ENCODE measurements at places on chromosomes 7 and 10. TPM values are rescaled to one million over a fixed set of nuclear protein-coding genes. Genes with fewer than 3 reads are reported as not detected.

DNA sequence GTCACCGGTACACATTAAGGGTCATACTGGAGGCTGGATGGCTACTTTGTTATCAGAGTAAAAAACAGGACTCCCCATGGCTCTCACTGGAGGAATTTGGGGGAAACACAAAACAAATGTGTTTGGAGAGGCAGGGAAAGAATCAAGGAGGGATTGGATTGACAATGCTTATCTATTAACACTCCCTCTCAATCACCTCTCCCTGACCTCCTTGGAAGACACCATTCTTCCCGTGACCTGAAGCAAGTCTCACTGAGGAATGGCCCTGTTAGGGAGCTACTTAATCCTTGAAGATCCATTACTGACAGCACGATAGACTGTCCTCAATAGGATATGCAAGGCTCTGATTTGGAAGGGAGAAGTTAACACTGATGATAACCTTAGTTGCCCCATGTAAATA is 242.1 kb upstream of the PTN start:
- H3K4me1 ChIP-seq, result no peaks in the 10 kb centered on the region
- no peak overlapping the region for H3K4me3 ChIP-seq
- H3K27me3 ChIP-seq, result no peaks in the 10 kb centered on the region
- no peak overlapping the region for H3K27ac ChIP-seq

DNA sequence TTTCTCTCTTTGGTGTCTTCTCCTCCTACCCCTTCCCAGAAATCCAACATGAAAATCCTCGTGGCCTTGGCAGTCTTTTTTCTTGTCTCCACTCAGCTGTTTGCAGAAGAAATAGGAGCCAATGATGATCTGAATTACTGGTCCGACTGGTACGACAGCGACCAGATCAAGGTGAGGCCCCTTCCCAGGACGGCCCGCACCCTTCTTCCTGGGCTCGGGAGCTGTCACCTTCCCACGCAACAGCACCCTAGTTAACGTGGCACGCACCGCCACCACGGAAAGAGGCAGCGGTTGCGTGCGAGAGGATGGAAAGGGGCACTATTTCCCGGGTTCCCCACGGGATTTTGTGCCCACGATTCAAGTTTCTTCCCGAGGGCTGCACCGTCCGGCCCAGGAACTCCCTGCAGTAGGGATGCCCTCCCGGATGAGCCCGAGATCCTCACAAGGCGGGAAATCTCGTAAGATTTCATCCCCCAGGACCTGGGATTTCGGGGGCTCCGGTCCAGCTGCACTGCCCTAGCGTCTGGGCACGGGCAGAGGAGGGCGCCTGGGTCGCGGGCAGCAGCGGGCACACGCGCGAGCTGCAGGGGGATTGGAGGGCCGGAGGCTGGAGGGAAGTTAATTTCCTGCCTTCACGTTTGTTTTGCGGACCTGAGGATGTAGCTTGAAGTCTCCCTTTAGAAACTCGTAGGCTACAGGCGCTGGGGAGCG is 834 bp downstream of the TAC1 start:
- no peak for DNase-seq
- peaks cover 47% of the 10 kb centered on the region for H3K27me3 ChIP-seq
- peak overlapping the region; percentile 9 for H3K4me3 ChIP-seq
- H3K4me1 ChIP-seq, result no peaks in the 10 kb centered on the region

Gene BTBD16
- total RNA-seq, result not detected

- H3K36me3 ChIP-seq, result no peaks in the 10 kb centered on the region
- DNase-seq, result no peak
- no peak overlapping the region for H3K4me3 ChIP-seq
- H3K27ac ChIP-seq, result no peak overlapping the region
- H3K4me1 ChIP-seq, result no peaks in the 10 kb centered on the region
Measured at GRCh38 chr10:83469728-83470331, 669.5 kb upstream of the GHITM start.

Gene RBP3
- not detected for total RNA-seq

Data from psoas muscle (tissue), 8 donors.